Kidney tubule cell (primary cell): ENCODE measurements at places on chromosomes 2 and 18.

GRCh38 chr2:188909036-188909435 lies 65.1 kb upstream of the COL3A1 start:
- DNase-seq, result no peak

DNA sequence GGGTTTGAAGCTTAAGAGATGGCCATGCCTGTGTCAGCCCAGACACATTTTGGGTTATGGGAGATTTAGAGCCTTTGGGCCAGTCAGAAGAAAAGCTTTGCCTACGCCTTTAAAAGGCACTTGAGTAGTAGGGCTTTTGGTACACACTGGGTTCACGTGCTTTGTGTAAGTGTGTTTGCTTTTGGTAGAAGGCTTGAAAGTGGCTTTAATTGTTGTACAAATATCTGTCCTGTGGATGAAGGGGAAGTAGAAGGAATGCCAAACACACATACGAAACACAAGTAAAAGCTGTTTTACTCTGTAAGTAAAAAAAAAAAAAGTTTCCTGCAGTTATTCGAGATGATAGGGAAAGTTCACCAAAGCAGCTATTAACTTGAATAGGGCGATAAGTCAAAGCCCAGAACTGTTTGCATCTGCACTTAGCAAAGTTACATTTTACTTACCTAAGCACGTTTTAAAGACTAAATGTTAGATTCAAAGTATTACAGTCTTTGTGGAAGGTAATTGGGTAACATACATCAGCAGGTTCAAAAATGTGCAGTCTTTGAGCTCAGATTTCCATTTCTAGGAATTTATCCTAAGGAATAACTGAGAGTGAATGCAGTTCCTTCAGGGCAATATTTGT lies 75.4 kb downstream of the STK25 start:
- no peak for DNase-seq

- peak; percentile 72 for DNase-seq
These were observed 65.6 kb downstream of the ODC1 start for GRCh38 chr2:10382354-10383061.

DNA sequence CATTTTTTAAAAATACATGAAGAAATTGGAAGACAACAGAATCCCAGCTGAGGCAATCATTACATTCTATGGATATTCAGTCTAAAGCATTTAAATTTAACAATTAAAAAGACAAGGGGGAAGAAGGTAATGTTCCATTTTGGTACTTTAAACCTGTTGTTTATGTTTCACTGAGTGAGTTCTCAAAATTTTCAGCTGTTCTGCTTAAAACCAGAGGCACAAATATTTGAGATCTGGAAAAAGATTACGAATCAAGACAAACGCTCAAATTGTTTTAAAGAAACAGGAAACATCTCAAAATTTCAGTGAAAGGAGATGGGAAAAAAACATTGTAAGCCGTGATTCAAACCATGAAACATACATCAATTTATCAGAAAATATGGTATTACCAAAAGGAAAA lies 656.2 kb upstream of the CHAC2 start:
- DNase-seq, result no peak

- DNase-seq, result peak; percentile 51
These were observed 1.6 kb downstream of the KLHL29 start for GRCh38 chr2:23386339-23387220.

DNA sequence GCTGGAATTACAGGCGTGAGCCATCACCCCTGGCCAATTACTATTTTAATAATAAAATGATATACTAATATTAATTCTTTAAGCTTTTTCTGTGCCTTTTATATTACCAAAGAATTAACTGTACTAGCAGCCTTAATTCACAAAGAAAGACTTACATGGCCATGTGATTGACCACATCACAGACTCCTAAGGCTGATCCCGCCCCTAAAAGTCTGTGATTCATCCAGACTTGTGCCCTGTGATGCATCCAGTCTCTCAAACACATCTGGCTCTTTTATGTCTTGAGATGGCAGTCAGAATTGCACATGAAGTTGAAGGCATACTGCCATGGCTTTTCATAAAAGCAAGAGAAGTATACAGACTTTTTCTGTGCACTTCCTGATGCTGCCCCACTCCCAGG lies 91.7 kb downstream of the DTNA start:
- peak; percentile 78 for DNase-seq

DNA sequence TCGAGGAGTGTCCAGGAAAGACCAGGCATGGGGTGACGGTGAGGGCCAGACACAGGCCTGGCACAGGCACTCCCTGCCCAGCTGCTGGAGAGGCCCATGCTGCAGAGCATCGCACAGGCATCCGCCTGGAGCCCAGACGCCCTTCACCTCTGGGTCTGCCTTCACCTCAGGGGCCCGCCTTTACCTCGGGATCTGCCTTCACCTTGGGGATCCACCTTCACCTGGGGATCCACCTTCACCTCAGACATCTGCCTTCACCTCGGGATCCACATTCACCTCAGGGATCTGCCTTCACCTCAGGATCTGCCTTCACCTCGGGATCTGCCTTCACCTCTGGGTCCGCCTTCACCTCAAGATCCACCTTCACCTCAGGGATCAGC lies 7.7 kb downstream of the KIF1A start:
- DNase-seq, result no peak

DNA sequence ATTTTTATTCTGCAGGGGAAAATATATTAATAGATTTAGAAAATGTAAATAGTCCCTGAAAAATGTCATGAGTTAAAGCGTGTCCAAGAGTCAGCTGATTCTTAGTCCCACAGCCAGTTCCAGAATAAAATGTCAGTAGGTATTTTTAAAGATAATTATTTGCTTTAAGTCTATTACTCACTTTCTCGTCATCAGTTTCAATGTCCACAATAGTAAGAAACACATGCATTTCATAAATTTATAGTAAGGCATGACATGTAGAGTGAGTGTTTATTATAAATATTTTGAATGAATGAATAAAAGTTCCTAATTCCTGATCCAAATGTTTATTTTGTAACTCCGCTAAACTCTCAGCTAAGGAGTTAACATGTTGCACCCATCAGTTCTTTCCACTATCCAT lies 1044.0 kb upstream of the PIK3C3 start:
- no peak for DNase-seq

DNA sequence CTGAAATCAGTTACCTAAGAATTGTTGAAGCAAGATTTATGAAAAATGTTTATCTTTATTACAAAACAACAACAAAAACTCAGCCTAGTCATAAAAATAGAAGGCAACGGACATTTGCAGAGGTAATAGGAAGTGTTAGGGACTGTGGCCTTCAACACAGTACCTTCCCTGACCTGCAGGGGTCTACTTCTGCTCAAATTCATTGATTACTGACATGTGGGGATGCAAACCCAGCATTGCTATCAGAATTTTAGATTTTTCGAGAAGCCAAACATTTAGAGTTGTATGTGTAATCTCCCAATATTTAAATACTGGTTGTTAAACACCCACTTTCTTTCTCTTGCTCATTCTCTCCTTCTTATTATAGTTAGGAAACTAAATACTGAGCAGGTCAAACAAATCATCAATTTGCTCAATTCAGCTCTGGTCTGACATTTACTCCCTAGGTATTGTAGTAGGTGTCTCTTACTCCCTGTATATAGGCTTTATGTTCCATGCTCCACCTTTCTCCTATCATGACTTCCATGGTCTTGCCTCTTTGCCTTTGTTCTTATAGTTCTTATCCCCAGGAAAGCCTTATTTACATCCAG lies 198.5 kb downstream of the UBE2E3 start:
- peak; percentile 14 for DNase-seq

GRCh38 chr2:12087671-12088380 lies 341.4 kb downstream of the LPIN1 start:
- DNase-seq, result peak; percentile 77

DNA sequence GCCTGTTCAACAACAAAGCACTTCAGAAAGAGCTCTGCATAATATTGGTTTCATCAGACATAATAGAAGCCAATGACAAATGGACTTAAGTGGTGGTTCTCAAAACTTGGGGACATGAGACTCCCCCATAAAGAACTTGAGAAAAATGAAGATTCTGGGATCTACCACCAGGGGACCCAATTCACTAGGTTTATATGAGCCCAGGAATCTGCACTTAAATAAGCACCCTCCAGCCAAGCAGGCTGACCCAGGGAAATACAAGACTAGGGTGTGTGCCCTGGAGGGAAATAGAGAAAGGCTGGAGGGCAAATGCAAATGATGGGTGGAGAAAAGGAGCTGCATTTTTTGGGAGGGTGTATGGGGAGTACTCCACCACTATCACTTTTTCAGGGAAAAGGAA lies 52.5 kb downstream of the SATB2 start:
- DNase-seq, result peak; percentile 2

DNA sequence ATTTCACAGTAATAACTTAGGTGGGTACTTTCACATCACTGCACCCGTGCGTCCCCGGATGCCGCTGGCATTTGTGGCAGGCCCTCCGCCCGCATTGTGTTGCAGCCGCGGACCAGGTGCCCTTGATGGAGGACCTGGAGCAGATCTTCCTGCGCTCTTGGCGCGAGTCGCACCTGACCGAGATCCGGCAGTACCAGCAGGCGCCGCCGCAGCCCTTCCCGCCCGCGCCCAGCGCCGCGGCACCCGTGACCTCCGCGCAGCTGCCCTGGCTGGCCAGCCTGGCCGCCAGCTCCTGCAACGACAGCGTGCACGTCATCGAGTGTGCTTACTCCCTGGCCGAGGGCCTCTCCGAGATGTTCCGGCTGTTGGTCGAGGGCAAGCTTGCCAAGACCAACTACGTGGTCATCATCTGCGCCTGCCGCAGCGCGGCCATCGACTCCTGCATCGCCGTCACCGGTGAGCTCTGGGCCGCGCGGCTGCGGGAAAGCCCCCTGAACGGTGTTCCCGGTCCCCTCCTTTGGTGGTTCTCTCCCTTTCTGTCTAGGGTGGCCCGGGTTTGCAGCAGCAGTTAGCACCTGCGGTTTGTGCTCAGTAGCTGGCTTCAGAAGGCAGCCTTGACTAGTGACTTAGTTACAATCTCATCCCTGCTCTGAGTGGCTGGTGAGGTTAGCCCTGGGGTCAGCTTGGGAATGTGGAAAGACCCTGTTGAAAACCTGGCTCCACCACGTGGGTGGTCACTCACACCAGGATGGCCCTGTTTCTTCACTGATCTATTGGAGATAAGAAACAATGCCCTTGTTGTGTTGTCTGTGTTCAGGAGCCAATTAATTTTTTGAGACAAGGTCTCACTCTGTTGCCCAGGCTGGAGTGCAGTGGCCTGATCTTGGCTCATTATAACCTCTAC lies 59.1 kb downstream of the GREB1 start:
- DNase-seq, result no peak

- DNase-seq, result no peak
These were observed 184.0 kb downstream of the CELF4 start for GRCh38 chr18:37381554-37381953.

- DNase-seq, result no peak
These were observed 294.8 kb upstream of the NRP2 start for GRCh38 chr2:205387350-205388055.

DNA sequence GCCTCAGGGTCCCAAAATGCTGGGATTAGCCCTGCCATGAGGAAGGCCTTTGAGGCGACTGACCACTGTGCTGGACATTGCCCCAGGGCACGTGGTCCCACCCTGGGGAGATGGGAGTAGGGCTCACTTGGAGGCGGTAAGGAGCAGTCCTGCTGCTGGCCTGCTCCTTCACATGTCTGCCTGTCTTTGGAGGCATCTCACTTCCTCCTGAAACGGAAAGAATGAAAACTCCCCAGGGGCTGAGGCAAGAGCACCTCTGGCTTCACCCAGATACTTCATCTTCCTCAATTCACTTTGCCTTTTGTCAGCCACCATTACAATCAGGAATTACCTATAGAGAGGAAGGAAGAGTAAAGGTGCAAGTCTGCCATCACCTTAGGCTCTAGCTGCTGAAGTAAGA lies 59.9 kb upstream of the GATA6 start:
- DNase-seq, result no peak

DNA sequence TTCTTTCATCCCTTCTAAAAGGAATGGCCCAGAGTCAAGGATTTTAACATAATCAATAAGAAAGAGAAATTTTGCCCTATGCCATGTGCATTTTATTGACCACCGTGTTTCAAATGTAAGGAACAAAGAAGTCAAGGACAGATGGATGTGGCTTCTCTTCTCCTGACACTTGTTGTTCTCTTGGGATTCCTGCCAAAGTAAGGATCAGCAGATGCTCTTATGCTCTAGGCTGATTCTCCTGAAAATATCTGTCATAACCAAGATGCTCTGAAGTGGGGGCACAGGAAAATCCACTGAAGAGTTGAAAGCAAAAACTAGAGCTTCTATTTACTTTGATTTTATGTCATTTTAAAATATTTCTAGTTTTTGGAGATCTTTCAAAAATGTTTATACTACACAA lies 72.9 kb upstream of the SYT4 start:
- no peak for DNase-seq

DNA sequence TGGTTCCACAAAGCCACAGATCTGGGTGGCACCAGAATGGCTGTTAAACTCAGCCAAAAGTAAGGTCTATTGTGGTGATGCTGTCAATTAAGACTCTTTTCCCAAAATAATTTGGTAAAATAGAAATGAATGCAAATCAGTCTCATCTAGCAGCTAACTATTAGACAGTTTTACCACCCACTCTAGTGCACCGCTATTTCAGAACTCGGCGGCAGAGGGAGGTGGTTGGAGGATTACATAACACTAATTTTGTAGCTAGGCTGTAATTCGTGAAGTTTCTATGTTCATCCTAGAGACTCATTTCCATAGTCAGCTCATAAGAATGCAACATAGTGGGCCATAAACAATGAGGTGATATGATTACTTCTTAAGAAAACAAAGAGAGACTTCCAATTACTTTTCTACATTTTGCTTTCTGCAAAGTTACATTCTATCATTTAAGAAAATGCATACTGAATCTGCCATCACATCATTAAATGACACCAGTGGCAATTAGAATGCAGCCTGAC lies 413.8 kb downstream of the FBXO15 start:
- no peak for DNase-seq
